ENCODE measurements at places on chromosomes 5 and 9. TPM values are rescaled to one million over a fixed set of nuclear protein-coding genes. Genes with fewer than 3 reads are reported as not detected.

LTC4S gene
- 3.8 TPM for total RNA-seq

OCLN gene
- 2.2 TPM for total RNA-seq

NELFB gene
- total RNA-seq: 68.8 TPM

GALNT12 gene
- 8.8 TPM for total RNA-seq

NRG2 gene
- total RNA-seq: not detected

CCL27 gene
- total RNA-seq: not detected

CTSV gene
- 0.31 TPM for total RNA-seq

DMRT3 gene
- not detected for total RNA-seq

CCDC187 gene
- total RNA-seq: not detected

BOD1 gene
- total RNA-seq: 14.0 TPM

ENTREP1 gene
- not detected for total RNA-seq

MUSK gene
- not detected for total RNA-seq

RALGPS1 gene
- 2.5 TPM for total RNA-seq

SPATA31A3 gene
- not detected for total RNA-seq

LHX3 gene
- 0.16 TPM for total RNA-seq

OLFML2A gene
- total RNA-seq: not detected
